ENCODE measurements at places on chromosomes 5 and 9. TPM values are rescaled to one million over a fixed set of nuclear protein-coding genes. Genes with fewer than 3 reads are reported as not detected.

ABO gene
- 5.1 TPM for total RNA-seq

CDC20B gene
- 0.29 TPM for total RNA-seq

ERAP2 gene
- total RNA-seq: 5.0 TPM

FOXD1 gene
- total RNA-seq: 13.9 TPM

OBP2B gene
- not detected for total RNA-seq

ITGA2 gene
- total RNA-seq: 25.0 TPM

CXCL14 gene
- 37.1 TPM for total RNA-seq

HACD4 gene
- 2.6 TPM for total RNA-seq

PAEP gene
- total RNA-seq: not detected

TMEM174 gene
- 6.8 TPM for total RNA-seq

DRD1 gene
- not detected for total RNA-seq

FAM221B gene
- not detected for total RNA-seq

LHX3 gene
- not detected for total RNA-seq

ARHGEF37 gene
- total RNA-seq: 6.9 TPM

FGF10 gene
- 10.9 TPM for total RNA-seq

C9orf57 gene
- not detected for total RNA-seq

CARTPT gene
- total RNA-seq: 0.23 TPM

CDH18 gene
- 2.6 TPM for total RNA-seq

LCN2 gene
- 7.1 TPM for total RNA-seq

ACOT12 gene
- 1.3 TPM for total RNA-seq

CDKN2B-AS1 gene
- not detected for total RNA-seq

DOCK8 gene
- total RNA-seq: 26.6 TPM

KIF4B gene
- total RNA-seq: 0.12 TPM

TNC gene
- total RNA-seq: 556 TPM

PCDH1 gene
- 44.8 TPM for total RNA-seq

EIF4E1B gene
- total RNA-seq: not detected

NRARP gene
- total RNA-seq: 10.1 TPM

CMYA5 gene
- 72.5 TPM for total RNA-seq

IL5 gene
- total RNA-seq: not detected

CSNK1A1 gene
- total RNA-seq: 281 TPM

SECISBP2 gene
- total RNA-seq: 63.6 TPM

TXNDC8 gene
- total RNA-seq: not detected

GRM6 gene
- not detected for total RNA-seq

CKMT2 gene
- total RNA-seq: 62.2 TPM

GFI1B gene
- 2.0 TPM for total RNA-seq

NIM1K gene
- total RNA-seq: 0.70 TPM

LIX1 gene
- 2.6 TPM for total RNA-seq
